GM12864 (cell line): ENCODE measurements at places on chromosomes 6 and 20.

- no peak for DNase-seq
Observed at GRCh38 chr6:53432318-53433161, 83.8 kb upstream of the ELOVL5 start.

GRCh38 chr20:12733811-12734210 is 275.0 kb upstream of the SPTLC3 start:
- no peak for DNase-seq

DNA sequence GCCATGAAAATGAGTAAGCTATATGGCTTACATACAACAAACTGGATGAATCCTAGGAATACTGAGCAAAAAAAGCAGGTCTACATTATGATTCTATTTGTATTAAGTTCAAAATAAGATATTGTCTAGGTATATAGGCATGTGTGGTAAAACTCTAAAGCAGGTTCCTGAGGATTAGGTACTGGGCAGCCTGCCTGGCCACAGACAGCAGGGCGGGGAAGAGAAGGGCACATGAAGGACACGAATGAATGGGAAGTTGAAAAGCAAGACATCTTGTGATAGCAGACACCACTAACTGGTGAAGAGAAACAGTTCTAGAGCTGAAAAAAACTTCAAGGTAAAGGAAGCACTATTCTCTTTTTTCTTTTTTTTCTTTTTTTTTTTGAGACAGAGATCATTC is 72.6 kb upstream of the SLC4A11 start:
- no peak for DNase-seq

- DNase-seq = no peak
Observed at GRCh38 chr6:136952714-136953260, 30.7 kb downstream of the SLC35D3 start.

GRCh38 chr6:149889326-149889725 is 8.6 kb downstream of the RAET1E start:
- DNase-seq = no peak

- no peak for DNase-seq
Observed at GRCh38 chr20:38859070-38859690, 53.7 kb downstream of the PPP1R16B start.

- DNase-seq = no peak
Observed at GRCh38 chr20:34333786-34334185, 29.3 kb upstream of the ITCH start.

DNA sequence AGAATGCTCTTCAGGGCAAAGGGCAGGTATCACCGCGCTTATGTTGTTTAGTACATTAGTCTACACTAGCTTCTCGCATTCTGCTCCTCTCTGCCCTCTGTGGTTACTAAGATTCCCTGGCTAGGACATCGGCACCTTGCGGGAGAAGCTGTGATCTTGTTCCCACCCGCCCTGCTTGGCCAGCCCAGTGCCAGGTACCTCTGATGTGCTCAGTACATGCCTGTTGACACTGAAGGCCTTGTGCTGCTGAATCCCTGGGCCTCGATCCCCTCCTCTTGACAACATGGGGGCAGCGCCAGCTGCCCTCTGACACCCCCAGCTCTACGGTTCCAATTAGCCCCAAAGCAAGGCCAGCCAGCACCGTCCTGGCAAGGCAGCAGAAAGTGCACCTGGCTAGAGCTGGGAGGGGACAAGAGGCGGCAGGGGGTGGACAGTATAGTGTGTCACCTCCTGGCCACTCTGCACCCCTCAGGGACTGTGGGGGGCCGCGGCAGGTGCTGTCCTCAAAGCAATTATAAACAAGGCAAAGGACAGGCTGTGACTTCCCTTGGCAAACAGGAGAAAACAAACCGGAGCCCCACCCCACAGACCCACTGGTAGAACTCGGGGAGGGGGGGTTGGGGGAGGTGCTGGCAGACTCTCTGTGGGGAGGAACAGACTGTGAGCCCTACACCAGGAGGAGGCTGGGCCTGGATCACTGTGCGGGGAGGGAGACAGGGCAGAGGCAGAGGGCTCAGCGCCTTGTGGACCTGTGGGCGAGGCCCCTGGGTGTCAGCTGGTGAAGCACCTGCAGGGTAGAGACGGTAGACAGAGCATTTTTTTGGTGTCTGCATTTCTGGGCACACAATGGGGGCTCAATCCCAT is 7.1 kb downstream of the TFEB start:
- no peak for DNase-seq

GRCh38 chr20:1856424-1856823 is 38.8 kb upstream of the SIRPA start:
- DNase-seq = no peak

DNA sequence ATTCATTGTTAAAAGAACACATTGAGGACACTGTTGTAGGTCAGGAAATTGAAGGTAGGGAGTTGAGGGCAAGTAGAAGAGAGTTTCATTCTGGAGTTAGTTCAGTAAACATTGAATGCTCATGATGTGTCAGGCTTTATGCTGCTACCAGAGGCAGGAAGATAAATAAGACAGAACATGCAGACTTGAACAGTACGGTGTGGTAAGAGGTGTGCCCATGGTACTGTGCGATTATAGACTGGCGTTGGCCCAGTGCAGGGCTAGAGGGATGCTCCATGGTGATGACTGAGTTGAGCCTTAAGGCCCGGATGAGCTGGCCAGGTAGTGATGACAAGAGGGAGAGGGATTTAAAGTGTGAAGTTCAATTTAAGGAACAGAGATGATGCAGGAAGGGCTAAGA is 50.8 kb downstream of the CARMIL1 start:
- DNase-seq = no peak

GRCh38 chr6:114304304-114304887 is 38.4 kb downstream of the HS3ST5 start:
- DNase-seq = no peak

DNA sequence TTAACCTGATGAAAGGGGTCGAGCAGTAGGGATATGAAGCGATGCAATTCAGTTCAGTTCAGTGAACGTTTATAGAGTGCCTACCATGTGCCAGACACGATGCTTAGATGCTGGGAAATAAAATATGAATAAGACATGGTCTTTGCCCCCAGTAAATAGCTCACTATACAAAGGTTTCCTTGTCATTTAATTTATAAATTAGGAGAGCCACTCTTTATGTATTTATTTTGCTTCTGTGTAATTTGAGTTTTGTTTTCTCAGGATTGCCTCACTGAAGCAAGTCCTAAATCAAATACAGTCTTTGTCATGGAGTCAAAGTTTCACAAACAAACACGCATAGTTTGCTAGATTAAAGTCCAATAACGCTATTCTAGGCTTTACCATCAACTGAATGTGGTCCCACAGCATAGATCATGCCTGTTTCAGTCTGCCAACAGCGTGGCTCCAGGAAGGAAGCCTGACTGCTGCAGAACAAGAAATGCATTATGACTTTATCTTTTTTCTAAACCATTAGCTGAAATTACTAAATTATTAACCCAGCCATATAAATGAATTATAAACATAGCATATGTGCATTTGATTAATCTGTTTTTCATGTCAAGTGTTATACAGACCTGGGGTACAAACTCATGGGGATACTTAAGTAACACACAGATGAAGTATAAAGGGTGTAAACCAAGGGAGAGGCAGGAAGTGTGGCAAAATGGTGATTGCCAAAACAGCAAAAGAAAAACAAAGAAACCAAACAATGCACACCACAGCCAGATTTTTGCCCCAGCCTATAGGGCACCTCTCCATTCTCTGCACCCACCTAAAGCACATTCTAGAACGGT is 29.8 kb upstream of the CCN2 start:
- DNase-seq = no peak

GRCh38 chr6:143955971-143956370 is 52.1 kb downstream of the PLAGL1 start:
- no peak for DNase-seq

- DNase-seq = no peak
Observed at GRCh38 chr20:24943731-24944130, 5.3 kb upstream of the CST7 start.

DNA sequence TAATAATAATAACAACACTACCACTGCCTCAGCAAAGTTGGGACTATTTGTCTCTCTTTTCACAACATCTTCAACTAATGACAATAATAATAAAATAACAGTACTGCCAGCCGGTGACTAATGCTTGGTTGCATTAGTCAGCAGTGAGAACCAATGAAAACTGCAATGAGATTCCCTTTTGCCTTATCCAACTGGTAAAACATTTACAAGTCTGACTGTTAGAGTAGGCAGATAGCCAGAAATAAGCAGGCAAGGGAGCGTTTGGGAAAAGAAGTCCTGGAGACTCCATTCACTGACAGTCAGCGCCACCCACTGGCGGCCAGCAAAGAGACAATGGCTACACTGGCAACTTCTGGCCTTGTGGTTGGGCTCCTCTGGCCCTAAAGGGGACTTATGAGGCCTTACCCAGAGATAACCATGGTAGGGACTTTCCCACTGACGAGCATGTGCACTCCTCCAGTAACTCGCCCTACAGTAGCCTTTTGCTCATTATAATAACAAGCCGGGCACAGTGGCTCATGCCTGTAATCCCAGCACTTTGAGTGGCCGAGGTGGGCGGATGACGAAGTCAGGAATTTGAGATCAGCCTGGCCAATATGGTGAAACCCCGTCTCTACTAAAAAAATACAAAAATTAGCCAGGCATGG is 3.4 kb upstream of the NSFL1C start:
- DNase-seq = peak; percentile 44

DNA sequence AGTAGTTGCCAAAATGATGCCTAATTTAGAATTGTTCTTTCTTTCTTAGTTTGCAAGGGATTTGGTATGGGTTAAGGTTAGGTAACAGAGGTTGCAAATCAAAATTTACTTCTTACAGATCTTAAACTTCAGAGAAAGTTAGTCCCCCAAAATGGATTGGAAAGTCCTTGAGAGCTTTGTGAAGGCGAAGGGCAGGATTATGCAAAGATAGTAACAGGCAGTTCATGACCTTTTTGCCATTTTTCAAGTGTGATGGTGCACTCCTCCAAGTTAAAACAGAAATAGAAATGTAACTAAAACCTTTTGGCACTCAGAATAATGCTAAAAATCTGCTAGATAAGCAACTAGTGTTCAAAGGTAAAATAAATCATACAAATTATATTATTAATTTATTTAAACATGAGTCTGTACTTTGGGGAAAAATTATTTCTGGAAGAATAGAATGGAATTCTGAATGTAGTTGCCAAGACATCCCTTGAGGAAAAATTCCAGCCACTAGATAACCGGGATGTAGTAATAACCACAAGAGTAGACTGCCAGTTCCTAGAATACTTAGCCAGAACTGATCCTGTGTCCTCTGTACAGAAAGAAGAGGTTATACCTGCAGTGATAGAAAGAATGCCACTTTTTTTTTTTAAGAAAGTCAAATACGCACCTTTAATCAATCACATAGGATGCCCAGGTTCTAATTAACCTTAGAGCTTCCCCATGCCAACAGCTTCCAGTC is 31.8 kb upstream of the DAAM2 start:
- no peak for DNase-seq

DNA sequence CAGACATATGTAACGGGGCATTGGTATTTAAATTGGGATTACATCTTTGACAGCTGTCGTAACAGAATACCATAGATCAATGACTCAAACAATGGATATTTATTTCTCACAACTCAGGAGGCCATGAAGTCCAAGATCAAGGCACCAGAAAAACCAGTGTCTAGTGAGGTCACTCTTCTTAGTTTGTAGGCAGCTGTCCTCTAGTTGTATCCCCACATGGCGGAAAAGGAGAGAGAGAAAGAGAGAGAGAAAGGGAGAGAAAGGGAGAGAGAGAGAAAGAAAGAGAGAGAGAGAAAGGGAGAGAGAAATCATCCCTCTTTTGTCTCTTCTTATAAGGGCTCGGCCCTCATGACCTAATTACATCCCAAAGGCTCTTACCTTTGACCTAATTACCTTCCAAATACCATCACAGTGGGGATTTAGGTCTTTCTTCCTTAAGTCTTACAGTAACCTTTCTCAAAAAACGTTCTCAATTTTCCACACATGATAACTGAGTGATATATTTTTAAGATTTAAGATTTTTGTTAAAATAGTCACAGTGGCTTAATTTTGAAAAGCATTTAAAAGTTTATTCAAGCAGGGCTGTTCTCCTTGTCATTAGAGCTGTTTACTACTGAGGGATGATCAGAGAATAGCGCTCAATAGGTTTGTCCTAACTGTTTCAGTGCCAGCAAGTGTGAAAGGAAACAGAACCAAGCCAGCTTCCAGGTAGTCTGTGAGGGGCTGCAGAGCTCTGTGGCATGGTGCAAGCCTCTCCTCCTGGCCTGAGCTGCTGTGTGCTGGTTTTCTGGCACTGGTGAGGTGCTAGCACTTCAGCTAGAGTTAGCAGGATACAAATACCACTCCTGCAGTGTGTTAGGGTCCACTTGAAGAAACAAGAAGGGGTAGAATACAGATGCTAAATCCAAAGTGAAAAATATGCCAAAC is 79.0 kb downstream of the IMPG1 start:
- DNase-seq = no peak

GRCh38 chr20:15475483-15475882 is 1097.8 kb downstream of the KIF16B start:
- DNase-seq = no peak

DNA sequence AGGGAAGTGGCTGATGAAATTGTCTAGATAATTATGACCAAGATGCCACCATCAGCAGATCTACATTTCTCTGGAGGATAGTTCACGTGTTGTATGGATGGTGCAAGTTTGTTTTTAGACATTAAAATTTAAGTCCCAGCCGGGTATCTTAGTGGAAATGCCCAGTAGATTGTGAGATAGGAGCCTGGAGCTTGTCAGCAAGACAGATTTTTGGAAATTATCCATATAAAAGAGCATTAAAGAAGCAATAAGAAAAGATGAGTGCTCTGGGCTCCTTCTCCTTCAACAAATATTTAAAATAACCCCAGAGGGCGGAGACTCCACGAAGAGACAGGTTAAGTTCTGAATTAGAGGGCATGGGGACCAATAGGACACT is 47.6 kb upstream of the SMLR1 start:
- DNase-seq = no peak

- no peak for DNase-seq
Observed at GRCh38 chr20:47228654-47229053, 127.8 kb downstream of the ZMYND8 start.

GRCh38 chr6:35341557-35341956 is 801 bp upstream of the PPARD start:
- DNase-seq = no peak

DNA sequence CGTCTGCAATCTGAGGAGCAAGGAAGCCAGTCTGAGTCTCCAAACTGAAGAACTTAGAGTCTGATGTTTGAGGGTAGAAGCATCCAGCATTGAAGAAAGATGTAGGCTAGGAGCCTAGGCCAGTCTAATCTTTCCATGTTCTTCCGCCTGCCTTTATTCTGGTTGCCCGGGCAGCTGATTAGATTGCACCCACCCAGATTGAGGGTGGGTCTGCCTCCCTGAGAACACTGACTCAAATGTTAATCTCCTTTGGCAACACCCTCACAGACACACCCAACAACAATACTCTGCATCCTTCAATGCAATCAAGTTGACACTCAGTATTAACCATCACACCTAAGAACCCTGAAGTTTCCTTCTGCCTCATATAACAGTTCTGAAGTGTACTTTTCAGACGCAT is 350.1 kb downstream of the RFPL4B start:
- DNase-seq = no peak

DNA sequence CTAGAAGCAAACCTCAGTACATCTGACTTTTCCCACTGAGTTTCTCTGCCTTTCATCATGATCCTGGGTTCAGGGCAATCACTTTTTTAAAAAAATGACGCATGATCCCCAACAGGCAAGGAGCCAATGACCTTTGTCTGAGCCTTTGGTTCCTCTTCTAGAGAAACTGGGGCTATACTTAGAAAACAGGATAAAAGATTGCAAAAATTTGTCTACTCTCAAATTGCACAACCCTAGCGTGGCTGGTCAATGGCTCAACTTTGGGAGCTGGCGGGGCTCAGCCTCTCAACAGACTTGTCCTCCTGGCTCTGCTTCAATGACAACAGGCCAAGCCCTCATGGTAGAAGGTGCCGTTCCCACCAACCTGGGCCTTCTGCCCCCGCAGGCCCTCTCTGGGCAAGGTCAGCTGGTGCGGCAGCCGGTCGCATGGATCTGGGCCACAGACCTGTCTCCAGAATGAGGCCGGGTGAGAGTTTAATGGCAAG is 48.7 kb downstream of the PDYN start:
- DNase-seq = no peak
